MM.1S (cell line): ENCODE measurements at places on chromosomes 11 and 22.

GRCh38 chr11:130711193-130711592, 205.1 kb downstream of the SNX19 start:
- no peak for DNase-seq
- H3K27ac ChIP-seq: no peak overlapping the region
- H3K27me3 ChIP-seq: no peaks in the 10 kb centered on the region

DNA sequence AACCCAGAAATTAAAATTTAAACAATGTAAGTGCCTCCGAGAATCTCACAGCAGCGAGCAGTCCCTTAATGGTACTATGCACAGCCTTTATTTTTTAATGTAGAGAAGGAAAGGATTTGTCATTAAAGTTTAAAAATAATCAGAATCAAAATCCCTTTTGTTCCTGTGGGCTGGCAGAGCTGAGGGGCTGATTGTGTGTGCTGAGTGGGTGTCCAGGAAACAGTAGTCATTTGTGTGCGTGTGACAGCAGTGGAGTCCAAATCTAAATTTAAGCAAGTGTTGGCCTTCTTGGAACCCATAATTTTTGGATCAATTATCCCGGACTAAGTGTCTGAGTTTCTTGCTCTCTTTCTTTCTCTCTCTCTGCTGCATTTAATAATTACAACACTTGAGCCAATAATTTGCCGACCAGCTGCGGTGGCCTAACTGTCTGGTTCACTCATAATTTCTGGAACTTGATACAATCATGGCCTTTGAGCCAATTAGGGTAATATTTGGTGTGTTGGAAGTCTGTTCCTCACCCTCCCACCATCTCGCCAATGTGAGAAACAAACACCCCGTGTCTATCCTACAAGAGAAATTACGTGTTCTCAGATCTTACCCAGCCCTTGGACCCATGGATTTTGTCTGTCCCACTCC, 528.0 kb downstream of the SOX6 start:
- H3K36me3 ChIP-seq: no peaks in the 10 kb centered on the region
- H3K27ac ChIP-seq: no peak overlapping the region
- no peak overlapping the region for H3K4me3 ChIP-seq
- H3K4me1 ChIP-seq: no peaks in the 10 kb centered on the region

- H3K4me1 ChIP-seq: no peaks in the 10 kb centered on the region
- H3K36me3 ChIP-seq: no peaks in the 10 kb centered on the region
- DNase-seq: no peak
- no peak overlapping the region for H3K4me3 ChIP-seq
- H3K27ac ChIP-seq: no peak overlapping the region
- H3K27me3 ChIP-seq: no peaks in the 10 kb centered on the region
Observed at GRCh38 chr11:102792604-102793003, 5.4 kb downstream of the MMP1 start.

- H3K27ac ChIP-seq: peak overlapping the region; percentile 90
- no peaks in the 10 kb centered on the region for H3K27me3 ChIP-seq
- no peaks in the 10 kb centered on the region for H3K36me3 ChIP-seq
Observed at GRCh38 chr11:96215110-96215782, 127.7 kb downstream of the MAML2 start.

DNA sequence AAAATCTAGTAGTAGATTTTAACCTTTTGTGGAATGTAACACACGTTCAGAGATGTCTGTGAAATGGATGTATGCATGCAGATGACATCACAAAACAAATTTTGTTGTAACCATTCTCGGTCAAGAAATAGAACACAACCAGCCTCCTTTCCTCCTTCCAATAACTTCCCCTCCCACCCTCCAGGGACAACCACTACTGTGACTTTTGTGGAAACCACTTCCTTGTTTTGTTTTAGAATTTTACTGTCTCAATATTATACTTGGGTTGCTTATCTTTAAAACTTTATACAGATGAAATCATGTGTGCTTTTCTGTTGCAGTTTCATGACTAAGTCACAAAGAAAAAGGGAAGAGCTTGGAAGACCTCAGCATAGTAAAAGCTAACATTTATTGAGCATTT, 189.4 kb upstream of the NCAM1 start:
- H3K36me3 ChIP-seq: no peaks in the 10 kb centered on the region
- no peak for DNase-seq
- H3K27ac ChIP-seq: no peak overlapping the region

GRCh38 chr11:31607914-31608313, 98.3 kb downstream of the ELP4 start:
- H3K4me1 ChIP-seq: no peaks in the 10 kb centered on the region
- H3K27ac ChIP-seq: no peak overlapping the region
- no peak for DNase-seq
- H3K36me3 ChIP-seq: no peaks in the 10 kb centered on the region
- no peak overlapping the region for H3K4me3 ChIP-seq

DNA sequence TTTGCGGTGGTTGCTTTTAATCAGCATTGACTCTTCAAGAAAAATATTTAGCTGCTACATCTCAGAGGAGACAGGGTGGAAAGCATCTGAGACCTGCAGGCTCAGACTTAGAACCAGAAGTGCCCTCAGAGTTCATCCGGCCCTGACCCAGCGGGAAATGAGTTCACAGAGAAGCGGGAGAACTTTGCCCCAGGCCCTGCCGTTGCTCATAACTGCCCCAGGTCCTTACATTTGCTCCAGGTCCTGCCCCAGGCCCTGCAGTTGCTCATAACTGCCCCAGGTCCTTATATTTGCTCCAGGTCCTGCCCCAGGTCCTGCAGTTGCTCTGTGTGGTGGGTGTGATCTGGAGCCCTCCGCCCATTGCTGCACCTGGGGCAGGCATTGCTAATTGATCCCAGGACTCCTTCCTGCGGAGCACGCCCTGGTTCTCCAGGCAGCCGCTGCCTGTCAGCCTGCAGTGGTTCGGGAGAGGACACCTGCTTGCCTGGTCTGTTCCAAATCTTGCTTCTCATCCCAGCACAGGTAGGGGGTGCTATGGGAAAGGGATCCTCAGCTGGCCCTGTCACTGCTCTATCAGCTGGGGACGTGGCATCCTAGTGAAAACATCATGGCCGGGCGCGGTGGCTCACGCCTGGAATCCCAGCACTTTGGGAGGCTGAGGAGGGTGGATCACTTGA, 58.1 kb upstream of the PPP6R3 start:
- H3K4me1 ChIP-seq: no peaks in the 10 kb centered on the region
- no peak overlapping the region for H3K27ac ChIP-seq
- no peak overlapping the region for H3K4me3 ChIP-seq
